ENCODE measurements at places on chromosomes 1 and 21. TPM values are rescaled to one million over a fixed set of nuclear protein-coding genes. Genes with fewer than 3 reads are reported as not detected.

DNA sequence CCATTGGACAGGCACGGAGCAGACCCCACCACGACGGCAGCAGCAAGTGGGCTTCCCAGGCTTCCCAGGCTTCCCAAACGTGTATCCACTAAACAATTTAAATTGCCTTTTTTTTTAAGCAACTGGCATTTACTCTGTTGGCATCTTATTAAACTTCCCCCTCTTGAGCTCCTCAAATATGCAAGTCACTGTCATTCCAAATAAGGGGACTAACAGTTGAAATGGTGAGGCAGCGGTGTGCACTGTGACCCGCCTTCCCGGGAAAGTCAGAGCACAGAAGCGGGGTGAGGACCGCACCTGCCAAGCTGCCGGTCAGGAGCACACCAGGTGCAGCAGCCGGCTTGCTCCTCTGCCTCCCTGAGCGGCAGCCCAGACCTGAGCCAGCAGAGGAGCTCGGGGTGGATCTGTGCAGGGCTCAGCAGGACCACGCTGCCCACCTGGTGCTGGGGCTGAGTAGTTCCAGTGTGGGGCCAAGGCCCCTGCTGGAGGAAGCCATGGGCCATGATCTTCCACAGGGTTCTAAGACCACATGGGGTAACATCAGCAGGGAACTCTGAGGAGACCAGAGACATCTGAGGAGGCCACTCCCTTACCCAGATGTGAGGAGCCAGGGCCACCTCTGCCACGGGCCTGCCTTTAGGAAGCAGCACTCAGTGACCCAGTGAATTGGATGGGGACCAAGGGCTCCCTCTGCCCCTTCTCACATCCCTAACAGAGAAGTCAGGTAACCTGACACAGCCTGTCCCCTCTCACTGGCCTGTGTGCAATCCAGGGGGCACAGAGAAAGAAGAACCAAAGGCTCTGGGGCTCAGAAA, 245.4 kb downstream of the NPHP4 start:
- no peak for DNase-seq

DNA sequence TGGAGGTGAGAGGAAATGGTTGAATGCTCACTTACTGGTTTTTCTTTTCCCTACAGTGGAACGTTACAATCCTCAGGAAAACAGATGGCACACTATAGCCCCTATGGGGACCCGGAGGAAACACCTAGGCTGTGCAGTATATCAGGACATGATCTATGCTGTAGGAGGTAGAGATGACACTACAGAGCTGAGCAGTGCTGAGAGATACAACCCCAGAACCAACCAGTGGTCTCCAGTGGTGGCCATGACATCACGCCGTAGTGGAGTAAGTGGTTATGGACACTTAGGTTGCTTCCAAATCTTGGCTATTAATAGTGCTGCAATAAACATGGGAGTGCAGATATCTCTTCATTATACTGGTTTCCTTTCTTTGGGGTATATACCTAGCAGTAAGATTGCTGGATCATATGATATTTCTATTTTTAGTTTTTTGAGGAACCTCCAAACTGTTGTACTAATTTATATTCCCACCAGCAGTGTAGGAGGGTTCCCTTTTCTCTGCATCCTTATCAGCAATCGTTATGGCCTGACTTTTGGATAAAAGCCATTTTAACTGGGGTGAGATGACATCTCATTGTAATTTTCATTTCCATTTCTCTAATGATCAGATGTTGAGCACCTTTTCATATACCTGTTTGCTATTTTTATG, 48.8 kb upstream of the DARS2 start:
- no peak for DNase-seq

DNA sequence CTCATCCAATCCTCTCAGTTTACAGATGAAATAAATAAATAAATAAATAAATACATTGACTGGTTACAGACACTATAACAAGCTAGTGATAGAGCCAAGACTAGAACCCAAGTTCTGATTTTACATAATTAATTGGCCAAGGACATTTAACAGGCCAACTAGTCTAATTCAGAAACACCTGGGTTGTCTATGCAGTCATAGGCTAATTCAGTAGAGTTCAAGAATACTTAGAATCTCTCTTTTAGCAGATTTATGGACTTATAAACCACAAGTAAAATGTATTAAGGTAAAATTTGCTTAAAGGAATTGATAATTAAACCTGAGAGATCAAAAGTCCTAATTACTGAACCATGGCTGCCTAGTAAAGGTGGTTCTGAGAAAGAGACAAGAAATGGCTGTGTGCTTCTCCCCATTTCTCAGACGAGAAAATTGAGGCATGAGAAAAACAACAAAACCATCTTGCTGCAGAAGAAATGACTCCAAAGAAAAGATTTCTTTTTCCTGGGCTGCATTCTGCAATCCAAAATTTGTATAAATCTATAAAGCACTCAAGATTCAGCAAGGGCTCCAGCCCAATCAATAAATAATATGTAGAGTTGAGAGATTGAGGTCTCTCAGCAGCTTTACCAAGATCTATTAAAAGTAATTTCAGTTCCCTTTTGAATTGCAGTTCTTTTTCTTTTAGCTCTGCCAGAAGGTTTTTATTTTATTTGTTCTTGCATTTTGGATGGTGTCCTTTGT, 98.3 kb downstream of the DUSP10 start:
- no peak for DNase-seq

- DNase-seq, result no peak
Observed at GRCh38 chr1:70887936-70888335, 159.7 kb downstream of the PTGER3 start.

DNA sequence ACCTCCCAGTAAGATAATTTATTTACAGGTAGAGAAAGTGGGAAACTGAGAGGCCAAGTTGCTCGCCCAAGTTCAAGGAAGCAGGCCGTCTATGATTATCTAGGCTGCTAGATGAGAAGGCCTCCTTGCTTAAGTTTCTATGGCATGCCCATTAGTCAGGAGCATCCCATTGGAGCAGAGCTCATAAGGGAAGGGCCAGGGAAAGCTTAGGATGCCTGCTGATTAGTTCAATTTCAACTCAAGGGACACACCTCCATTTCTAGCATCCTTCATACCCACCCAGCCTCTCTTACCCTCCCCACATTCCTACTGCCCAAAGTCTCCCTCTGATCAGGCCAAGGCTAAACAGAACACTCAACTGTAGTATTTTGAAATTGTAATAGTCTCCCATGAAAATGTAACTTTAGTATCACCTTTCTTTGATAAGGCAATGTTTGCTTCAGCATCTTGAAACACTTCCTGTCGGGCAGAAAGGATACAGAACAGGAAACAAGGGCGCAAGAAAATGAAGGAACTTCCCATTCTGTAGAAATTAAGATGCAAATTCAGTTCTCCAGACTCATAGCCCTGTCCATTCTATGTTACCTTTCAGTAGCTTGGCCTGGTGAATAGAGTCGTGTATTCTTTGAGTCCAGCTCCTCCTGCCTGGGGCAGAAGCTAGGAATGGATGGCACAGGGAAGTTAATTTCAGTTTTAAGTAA, 46.3 kb upstream of the TARBP1 start:
- no peak for DNase-seq

DNA sequence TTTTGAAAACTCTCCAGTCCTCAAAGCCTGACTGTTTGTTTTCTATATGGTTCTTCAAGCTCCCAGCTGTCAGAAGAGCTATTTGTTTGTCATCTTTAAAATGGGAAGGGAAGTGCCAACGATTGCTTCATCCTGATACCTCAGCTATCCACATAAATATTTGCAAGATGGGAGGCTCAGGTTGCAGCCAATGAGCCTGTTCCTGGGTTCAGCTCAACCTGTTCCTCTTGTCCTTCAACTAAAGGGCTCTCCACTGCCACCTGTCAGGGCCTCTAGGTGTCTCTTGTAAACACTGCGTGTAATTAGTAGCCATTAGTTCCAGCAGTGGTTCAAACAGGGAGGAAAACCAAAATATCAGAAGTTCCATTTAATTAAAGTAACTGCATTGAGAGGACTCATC, 445.1 kb downstream of the AJAP1 start:
- no peak for DNase-seq

DNA sequence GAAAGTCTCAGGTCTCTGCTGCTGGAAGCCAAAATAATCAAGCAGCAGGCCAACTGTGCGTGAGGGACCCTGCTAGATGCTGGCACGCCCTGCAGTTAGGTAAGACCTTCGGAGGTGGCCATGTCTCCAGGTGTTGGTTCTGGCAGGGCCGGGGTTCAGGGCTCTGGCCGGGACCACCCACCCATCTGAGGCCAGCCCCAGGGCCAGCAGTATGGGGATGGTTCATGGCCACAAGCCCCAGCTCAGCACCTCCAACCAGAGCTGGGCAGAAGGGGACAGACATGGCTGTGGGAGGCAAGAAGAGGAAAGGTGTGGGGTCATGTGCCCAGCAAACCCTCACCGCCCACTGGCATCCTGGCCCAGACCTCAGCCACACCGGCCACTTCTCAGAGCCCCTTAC, 23.3 kb downstream of the LRP8 start:
- no peak for DNase-seq

DNA sequence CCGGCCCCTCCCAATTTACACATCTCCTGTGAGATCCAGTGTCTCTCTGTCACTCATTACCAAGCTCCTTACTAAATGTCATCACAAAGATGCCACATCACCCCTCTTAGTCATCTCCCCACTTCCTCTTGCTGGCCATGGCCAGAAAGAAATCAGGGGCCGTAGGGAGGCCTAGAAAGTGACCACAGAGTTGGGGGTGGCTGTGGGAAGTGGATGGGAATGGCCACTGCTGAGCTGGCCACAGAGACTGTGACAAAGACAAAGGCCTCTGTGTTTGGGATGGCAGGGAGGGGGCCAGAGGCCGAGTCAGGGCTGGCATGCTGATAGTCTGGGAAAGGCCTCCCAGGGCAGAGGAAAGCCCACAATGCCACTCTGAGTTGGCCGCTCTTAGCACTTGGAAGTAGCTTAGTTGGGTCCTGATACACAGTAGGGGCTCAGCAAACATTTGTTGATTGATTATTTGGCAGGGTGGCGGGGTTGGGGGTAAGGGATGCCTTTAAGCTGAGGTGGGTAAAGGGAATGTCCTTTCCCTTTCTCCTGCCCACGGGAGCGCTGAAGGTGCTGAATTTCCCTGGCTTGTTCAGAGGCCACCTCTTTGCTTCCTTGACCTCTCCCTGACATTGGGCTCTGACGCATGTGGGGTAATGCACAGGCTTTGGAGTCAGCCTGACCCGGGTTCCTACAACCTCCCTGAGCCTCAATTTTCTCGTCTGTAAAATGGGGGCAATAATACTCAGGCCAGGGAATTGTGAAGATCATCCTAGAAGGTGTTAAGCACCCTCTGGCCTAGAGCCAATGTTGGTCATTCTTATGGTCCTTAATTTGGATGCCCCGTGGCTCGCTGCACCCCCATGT, 13.2 kb downstream of the NAV1 start:
- DNase-seq, result no peak

GRCh38 chr1:175839779-175840669, 96.6 kb upstream of the TNR start:
- DNase-seq, result peak; percentile 12

DNA sequence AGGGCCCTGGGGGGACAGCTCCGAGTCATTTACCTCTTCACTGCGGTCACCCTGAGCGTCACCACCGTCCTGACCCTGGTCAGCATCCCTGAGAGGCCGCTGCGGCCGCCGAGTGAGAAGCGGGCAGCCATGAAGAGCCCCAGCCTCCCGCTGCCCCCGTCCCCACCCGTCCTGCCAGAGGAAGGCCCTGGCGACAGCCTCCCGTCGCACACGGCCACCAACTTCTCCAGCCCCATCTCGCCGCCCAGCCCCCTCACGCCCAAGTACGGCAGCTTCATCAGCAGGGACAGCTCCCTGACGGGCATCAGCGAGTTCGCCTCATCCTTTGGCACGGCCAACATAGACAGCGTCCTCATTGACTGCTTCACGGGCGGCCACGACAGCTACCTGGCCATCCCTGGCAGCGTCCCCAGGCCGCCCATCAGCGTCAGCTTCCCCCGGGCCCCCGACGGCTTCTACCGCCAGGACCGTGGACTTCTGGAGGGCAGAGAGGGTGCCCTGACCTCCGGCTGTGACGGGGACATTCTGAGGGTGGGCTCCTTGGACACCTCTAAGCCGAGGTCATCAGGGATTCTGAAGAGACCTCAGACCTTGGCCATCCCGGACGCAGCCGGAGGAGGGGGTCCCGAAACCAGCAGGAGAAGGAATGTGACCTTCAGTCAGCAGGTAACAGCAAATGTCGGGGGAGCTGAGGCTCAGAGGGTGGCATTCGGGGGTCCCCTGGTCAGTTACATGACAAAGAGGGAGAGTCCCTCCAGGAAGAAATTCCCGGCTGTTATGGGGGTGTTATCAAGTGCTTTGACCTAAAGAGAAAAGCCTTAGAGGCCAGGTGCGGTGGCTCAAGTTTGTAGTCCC, 12.6 kb downstream of the SLC45A1 start:
- DNase-seq, result no peak

GRCh38 chr1:232318143-232318542, 311.8 kb downstream of the SIPA1L2 start:
- DNase-seq, result no peak

GRCh38 chr1:51689075-51689440, 72.2 kb downstream of the OSBPL9 start:
- DNase-seq, result no peak

GRCh38 chr1:162087574-162087973, 18.1 kb downstream of the NOS1AP start:
- no peak for DNase-seq

DNA sequence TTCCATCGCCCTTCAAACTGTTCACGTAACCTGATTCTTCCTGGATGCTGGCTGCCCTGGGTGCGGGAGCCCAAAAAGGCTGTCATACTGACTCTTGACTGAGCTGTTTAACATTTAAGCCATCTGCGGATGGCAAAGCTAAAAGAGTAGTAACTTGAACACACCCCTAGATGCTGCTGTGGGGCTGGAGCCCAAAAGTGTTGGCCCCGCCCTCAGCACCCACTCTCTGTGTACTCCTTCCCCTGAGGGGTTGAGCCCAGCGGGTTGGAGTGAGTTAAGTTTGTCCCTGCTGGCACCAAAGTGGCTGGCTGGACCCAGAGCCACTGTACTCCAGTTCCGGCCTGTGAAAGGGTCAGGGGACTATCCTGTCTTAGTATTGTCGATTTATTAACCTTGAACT, 640.6 kb downstream of the PTPRU start:
- DNase-seq, result no peak

Gene BEND5
- total RNA-seq, result 62.6 TPM

Gene CYP2J2
- 0.83 TPM for total RNA-seq

Gene RIPK4
- total RNA-seq, result 0.76 TPM

Gene AUNIP
- 8.8 TPM for total RNA-seq

Gene ITSN1
- 4.4 TPM for total RNA-seq

Gene LHX4
- total RNA-seq, result not detected

Gene FCER1G
- total RNA-seq, result 0.60 TPM

Gene DENND2C
- total RNA-seq, result 0.99 TPM

Gene OTUD7B
- 16.1 TPM for total RNA-seq

Gene LSS
- 20.3 TPM for total RNA-seq

Gene GPR89B
- total RNA-seq, result 14.4 TPM

Gene RPE65
- not detected for total RNA-seq

Gene C1orf87
- total RNA-seq, result not detected

Gene IVL
- not detected for total RNA-seq

Measured in activated CD8-positive, alpha-beta T cell treated with anti-CD3 and anti-CD28 coated beads for 36 hours (primary cell).